B cell (primary cell): ENCODE measurements at places on chromosomes 1 and 21. TPM values are rescaled to one million over a fixed set of nuclear protein-coding genes. Genes with fewer than 3 reads are reported as not detected.

SLC44A5 gene
- 2.7 and 2.8 TPM in 2 replicates for total RNA-seq

KRTAP10-8 gene
- total RNA-seq: not detected in 2 replicates

ARHGAP30 gene
- 146 and 162 TPM in 2 replicates for total RNA-seq

SUMO3 gene
- total RNA-seq: 34.6 and 37.6 TPM in 2 replicates

PKLR gene
- total RNA-seq: not detected in 2 replicates

DNA sequence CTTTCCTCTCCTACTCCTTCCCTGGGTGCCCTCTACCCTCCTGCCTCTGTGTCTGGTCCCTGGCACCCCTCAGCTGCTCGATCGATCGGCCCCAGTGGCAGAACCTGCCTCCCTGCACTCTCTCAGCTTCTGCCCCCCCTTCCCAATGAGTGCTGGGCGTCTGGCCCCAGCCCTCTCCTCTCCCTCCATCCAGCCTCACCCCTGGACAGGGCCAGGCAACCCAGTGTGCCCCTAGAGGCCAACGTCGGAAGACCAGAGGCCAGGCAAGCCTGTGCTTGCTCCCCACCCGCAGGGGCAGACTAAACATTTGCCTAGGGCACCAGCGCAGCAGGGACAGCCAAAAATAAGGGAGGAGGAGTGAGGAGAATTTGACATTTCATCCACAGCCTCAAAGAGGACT, 43.5 kb downstream of the LGR6 start:
- DNase-seq: peak; percentile 21
- no peaks in the 10 kb centered on the region for H3K27me3 ChIP-seq
- H3K4me3 ChIP-seq: no peak overlapping the region
- no peaks in the 10 kb centered on the region for H3K4me1 ChIP-seq
- H3K27ac ChIP-seq: no peak overlapping the region
- H3K36me3 ChIP-seq: no peaks in the 10 kb centered on the region

DNA sequence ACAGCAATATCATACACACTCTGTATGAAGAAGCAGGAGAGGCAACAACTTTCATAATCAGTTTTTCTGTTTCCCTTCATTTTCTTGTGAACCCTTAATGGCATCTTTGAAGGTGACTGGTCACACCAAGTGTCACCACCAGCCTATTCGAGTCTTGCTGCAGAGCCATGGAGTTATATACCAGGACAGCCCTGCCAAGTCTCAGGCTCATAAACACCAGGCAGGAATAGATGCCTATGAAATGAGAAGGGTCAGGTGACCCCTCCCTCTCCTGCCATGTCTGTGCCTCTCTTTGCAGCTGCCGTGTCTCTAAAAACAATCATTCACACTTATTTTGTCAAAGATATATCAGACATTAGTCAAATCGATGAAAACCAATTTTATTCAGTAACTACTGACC, 28.0 kb downstream of the NECAP2 start:
- H3K4me3 ChIP-seq: no peak overlapping the region
- H3K36me3 ChIP-seq: peaks cover 13% of the 10 kb centered on the region
- H3K27ac ChIP-seq: no peak overlapping the region
- no peaks in the 10 kb centered on the region for H3K4me1 ChIP-seq

GRCh38 chr1:68959461-68960030, 462.7 kb upstream of the DEPDC1 start:
- no peaks in the 10 kb centered on the region for H3K36me3 ChIP-seq
- H3K27ac ChIP-seq: no peak overlapping the region
- no peak for DNase-seq
- no peak overlapping the region for H3K4me3 ChIP-seq
- no peaks in the 10 kb centered on the region for H3K4me1 ChIP-seq
- no peaks in the 10 kb centered on the region for H3K27me3 ChIP-seq

GRCh38 chr1:153456396-153456795, 4.1 kb downstream of the S100A7 start:
- H3K4me1 ChIP-seq: no peaks in the 10 kb centered on the region
- no peak for DNase-seq
- no peak overlapping the region for H3K4me3 ChIP-seq
- H3K27ac ChIP-seq: no peak overlapping the region

GRCh38 chr1:179087665-179088064, 5.8 kb downstream of the TOR3A start:
- peak overlapping the region; percentile 83 for H3K27ac ChIP-seq
- H3K27me3 ChIP-seq: no peaks in the 10 kb centered on the region
- H3K4me3 ChIP-seq: no peak overlapping the region
- H3K36me3 ChIP-seq: peaks cover 52% of the 10 kb centered on the region
- H3K4me1 ChIP-seq: peaks cover 43% of the 10 kb centered on the region
- DNase-seq: peak; percentile 18

DNA sequence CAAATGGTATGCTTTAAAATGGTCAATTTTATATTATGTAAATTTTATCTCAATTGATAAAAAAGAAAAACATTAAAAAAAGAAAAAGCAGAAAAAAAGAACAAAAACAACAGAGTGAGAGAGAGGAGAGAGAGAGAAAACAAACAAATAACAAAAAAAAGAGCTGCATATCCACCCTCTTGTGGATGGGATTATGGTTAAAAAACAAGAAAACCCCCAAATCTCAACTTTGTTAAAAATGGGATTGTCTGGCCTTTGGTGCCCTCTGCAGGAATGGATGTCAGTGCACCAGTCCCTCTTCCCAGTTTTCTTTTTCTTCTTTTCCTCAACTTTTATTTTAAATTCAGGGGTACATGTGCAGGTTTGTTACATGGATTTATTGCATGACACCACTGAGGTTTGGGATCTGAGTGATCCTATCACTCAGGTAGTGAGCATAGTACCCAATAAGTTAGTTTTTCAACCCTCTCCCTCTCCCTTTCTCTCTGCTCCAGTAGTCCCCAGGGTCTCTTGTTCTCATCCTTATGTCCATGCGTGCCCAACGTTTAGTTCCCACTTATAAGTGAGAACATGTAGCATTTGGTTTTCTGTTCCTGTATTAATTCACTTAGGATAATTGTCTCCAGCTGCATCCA, 28.1 kb downstream of the RNF187 start:
- no peaks in the 10 kb centered on the region for H3K36me3 ChIP-seq
- H3K27ac ChIP-seq: no peak overlapping the region
- H3K27me3 ChIP-seq: peaks cover 9% of the 10 kb centered on the region
- DNase-seq: peak; percentile 64
- H3K4me3 ChIP-seq: no peak overlapping the region

DNA sequence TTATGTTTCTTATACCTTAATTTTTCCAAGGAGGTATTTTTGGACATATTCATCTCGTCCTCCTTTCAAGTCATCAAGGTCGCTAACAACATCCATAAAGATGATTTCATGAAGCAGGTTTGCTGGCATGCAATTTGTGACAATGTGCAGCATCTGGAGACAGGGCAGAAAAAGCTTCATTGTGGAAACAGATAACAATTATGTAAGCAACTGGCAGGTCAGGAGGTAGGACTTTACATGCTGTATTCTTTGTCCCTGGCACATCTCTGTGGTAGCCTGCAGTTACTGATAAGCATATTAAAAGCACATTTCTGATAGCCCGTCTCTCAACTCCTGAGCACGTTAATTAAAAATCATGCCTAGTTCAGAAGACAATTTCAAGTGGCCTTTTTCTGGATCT, 156.8 kb downstream of the LEPR start:
- no peak overlapping the region for H3K27ac ChIP-seq
- no peak for DNase-seq
- H3K27me3 ChIP-seq: no peaks in the 10 kb centered on the region
- H3K4me1 ChIP-seq: no peaks in the 10 kb centered on the region
- H3K4me3 ChIP-seq: no peak overlapping the region

GRCh38 chr1:34657849-34658248, 97.0 kb upstream of the GJB5 start:
- no peaks in the 10 kb centered on the region for H3K27me3 ChIP-seq
- no peaks in the 10 kb centered on the region for H3K4me1 ChIP-seq
- DNase-seq: no peak
- H3K27ac ChIP-seq: no peak overlapping the region

DNA sequence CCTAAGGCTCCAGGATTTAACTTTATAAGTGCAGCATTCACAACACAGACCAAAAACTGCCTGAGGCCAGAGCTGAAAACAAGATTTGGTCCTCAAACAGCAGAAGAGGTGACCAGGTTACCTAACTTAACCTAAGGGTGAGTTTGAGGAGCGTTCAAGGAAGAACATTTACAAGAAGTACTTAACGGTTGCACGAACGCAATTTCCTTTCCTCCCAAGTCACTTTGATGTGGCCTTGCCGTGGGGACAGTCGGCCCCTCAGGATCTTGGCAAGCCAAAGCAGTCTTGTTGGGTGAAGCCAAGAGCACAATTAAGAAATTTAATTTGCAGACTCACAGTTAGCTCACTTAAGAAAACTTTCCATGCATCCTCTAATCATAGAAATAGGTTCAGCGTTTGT, 202.6 kb upstream of the COA6 start:
- no peak overlapping the region for H3K4me3 ChIP-seq
- H3K27ac ChIP-seq: no peak overlapping the region
- no peaks in the 10 kb centered on the region for H3K36me3 ChIP-seq
- no peak for DNase-seq
- no peaks in the 10 kb centered on the region for H3K4me1 ChIP-seq

GRCh38 chr1:44827197-44828002, 15.7 kb downstream of the PTCH2 start:
- no peak overlapping the region for H3K27ac ChIP-seq
- no peak overlapping the region for H3K4me3 ChIP-seq
- H3K27me3 ChIP-seq: no peaks in the 10 kb centered on the region
- no peaks in the 10 kb centered on the region for H3K36me3 ChIP-seq
- DNase-seq: no peak

GRCh38 chr1:226017070-226017469, 17.9 kb upstream of the SDE2 start:
- DNase-seq: no peak
- H3K27ac ChIP-seq: no peak overlapping the region
- H3K36me3 ChIP-seq: no peaks in the 10 kb centered on the region
- no peaks in the 10 kb centered on the region for H3K4me1 ChIP-seq

DNA sequence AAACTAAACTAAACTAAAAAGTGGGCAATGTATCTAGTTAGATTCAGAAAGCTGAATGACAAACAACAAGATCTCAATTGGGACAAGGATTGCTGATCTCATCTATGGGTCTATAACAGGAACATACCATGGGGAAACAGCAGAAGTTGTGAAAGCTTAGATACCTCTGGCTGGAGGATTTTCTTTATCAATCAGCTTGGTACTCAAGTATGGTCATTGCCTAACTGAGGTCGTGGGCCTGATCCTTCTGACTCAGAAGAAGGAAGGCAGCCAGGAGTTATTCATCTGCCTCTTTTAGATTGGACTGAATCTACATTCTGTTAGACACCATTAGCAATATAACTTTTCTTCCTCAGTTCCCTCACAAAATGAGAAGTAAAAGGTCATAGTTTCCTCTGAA, 39.7 kb downstream of the DNTTIP2 start:
- no peak overlapping the region for H3K4me3 ChIP-seq
- H3K36me3 ChIP-seq: no peaks in the 10 kb centered on the region
- H3K4me1 ChIP-seq: peaks cover 4% of the 10 kb centered on the region
- no peak overlapping the region for H3K27ac ChIP-seq

DNA sequence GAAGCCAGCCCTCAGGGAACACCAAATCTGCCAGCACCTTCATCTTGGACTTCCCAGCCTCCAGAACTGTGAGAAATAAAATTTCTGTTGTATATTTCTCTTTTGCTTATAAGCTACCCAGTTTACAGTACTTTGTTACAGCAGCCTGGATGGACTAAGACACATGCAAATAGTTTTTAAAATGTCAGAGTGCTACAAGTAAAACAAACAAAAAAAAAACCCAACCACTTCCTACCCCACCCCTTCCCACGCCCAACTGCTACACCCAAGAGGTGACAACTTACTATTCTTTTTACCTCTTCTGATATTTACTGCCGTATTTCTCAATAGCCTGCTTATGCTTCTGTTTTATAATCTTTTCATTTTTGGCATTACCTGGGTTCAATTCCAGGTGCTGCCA, 8.6 kb upstream of the SPSB1 start:
- peaks cover 7% of the 10 kb centered on the region for H3K27me3 ChIP-seq
- H3K4me3 ChIP-seq: no peak overlapping the region
- H3K4me1 ChIP-seq: no peaks in the 10 kb centered on the region
- no peaks in the 10 kb centered on the region for H3K36me3 ChIP-seq
- no peak for DNase-seq

GRCh38 chr1:205741681-205742080, 8.3 kb downstream of the NUCKS1 start:
- H3K4me3 ChIP-seq: no peak overlapping the region
- no peak for DNase-seq
- no peak overlapping the region for H3K27ac ChIP-seq
- no peaks in the 10 kb centered on the region for H3K27me3 ChIP-seq
- H3K4me1 ChIP-seq: peaks cover 21% of the 10 kb centered on the region
- H3K36me3 ChIP-seq: no peaks in the 10 kb centered on the region
